ENCODE measurements at places on chromosomes 5 and 9.

- no peak for DNase-seq
Measured at GRCh38 chr9:126096340-126096739, 230.3 kb upstream of the MVB12B start.

DNA sequence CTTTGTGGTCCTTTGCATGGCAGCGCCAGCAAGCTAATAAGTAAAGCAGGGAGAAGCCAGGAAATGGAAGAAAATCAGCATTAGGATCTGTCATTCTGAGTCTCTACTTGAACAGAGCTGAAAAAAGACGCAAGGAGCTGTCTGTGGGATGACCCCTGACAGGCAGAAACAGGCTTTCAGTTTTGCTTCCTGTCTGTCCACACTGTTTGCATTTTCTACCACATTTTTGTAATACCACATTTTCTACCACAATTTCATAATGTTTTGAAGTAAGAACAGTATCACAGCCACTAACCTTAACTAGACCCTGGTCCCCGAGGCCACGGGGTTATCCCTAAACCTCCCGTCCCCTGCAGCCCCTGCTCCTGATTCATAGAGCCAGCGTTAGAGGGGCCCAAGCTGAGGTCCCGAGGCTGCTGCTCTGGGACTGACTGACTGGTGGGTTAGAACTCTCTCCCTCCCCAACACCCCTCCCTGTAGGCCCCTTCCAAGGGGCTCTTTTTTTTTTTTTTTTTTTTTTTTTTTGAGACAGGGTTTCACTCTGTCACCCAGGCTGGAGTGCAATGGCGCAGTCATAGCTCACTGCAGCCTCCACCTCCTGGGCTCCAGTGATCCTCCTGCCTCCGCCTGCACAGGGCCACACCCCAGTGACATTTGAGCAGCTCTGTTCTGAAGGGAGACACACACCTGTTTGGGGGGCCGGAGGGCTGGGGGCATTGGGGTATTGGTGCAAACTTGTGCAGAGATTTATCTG lies 4.0 kb upstream of the CLIC3 start:
- no peak for DNase-seq

- no peak for DNase-seq
Measured at GRCh38 chr9:95157481-95158151, 159.9 kb downstream of the FANCC start.

DNA sequence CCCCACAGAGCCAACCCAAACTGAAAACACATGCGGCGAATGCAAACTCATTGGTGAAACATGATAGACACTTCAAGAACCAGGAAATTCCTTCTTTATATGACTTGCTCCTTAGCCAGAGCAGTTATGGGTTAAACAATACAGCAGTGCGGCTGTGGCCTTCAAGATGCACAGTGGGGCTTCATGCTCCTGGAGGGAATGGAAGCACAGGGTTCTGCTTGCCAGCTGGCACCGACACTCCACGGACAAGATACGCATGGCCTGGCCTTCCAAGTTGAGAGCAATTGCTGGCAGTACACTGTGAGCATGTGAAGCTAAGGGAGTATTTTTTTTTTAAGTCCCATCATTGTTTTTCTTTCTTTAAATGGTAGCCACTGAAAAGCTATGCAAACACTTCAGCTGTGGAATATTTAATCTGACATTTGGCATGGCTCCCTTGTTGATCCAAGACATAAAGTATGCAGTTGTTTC lies 451.6 kb upstream of the CD180 start:
- DNase-seq, result no peak

GRCh38 chr5:163437011-163437308 lies 435 bp upstream of the CCNG1 start:
- DNase-seq, result no peak

GRCh38 chr9:117782931-117783788 lies 79.0 kb downstream of the TLR4 start:
- DNase-seq, result peak; percentile 3
